Stimulated activated memory B cell treated with anti-CD40 and anti-IgM and Interleukin-4, amounts not matched to agents 10 μg/mL and 1 μg/mL and 100 μg/mL, for 72 hours (primary cell): ENCODE measurements at places on chromosomes 6 and 20.

- ATAC-seq: no peak
Observed at GRCh38 chr6:156879186-156879585, 102.0 kb downstream of the ARID1B start.

GRCh38 chr20:62980380-62980960 is 26.3 kb downstream of the BHLHE23 start:
- ATAC-seq: no peak

- ATAC-seq: no peak
Observed at GRCh38 chr20:35643045-35643444, 21.7 kb downstream of the CPNE1 start.

- ATAC-seq: peak; percentile 26
Observed at GRCh38 chr20:49935746-49936152, 448 bp upstream of the RNF114 start.

DNA sequence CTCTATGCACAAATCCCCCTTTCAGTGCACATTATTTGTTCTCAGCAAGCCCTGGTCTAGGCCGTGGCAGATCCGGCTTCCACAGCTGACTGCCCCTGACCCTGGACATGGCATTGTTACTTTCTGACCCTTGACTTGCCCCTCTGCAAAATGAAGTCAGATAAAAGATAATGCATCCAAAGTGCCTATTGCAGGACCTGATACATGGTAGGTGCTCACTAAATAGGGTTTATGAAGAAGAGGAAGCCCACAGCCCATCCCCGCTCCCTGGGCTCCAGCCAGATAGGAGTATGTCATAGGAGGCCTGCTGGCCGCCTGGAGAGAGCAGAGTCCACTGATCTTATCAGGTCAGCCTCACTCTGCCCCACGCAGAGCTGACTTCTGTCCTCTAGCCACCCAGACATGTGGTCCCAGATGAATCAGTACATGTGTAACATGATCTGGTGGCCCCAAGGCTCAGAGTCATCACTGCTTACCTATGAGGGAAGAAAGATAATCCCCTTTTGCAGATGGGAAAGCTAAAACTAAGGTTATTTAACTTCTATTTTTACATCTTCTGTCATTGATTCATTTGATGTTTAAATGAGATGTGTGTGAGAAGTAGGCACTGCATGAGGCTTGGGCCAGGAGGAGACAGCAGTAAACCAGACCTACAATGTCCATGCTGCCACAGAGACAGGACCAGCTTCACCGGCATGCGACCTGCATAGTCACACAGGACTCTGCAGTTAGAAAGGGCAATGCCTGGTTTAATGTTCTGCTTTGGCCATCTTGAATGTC is 20.4 kb downstream of the MAFB start:
- no peak for ATAC-seq

DNA sequence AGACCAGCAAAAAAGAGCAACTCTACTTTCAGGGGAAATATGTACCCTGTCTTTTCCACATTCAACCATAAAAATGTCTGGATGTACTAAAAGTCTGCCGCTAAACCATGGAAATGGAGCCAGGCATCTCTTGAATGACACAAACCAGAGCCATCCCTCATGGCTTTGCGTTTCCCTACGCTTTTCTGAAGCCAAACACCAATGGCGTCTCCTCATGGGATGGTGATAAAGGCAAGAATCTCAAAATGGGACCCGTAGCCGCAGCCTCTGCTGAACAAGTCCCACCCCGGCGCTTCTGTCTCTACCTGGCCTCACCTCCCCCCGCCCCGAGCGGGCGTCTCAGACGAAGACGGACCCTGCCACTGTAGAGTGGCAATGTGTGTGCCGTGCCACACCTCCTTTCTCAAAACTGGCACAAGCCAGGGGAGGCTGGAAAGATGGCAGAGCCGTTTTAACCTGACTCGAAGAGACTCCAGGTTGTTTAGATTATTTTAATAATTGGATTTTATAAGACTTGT is 80.3 kb upstream of the AFDN start:
- no peak for ATAC-seq

DNA sequence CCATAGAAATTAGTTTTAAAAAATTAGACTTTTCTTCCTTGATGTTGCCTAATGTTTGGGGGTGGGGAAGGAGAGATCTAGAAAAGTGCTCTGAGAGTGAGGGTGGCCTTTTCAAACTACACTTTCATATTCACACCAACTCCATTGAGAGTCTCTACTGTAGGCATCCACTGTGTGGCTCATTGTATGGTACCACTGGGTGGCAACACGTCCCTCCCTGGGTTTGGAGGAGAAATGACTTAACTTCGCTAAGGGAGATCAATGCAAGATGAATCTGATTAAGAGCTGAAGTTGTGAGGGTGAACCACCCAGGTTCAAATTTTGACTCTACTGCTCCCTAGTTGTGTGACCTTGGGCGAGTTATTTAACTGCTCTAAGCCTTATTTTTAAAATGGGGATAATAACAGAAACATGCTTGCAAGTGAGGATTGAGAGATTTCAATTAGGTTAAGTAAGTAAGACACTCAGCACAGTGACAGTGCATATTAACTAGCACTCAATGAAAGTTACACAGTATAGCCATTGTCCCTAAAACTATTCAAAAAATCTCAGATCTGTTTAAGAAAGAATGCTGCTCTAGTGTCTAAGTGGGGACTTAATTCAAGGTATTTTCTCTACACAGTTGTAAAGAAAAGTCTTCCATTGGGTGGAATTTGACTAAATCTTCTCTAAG is 193.5 kb upstream of the CNR1 start:
- ATAC-seq: no peak

- ATAC-seq: no peak
Observed at GRCh38 chr6:41157323-41157722, 3.2 kb upstream of the TREML1 start.

DNA sequence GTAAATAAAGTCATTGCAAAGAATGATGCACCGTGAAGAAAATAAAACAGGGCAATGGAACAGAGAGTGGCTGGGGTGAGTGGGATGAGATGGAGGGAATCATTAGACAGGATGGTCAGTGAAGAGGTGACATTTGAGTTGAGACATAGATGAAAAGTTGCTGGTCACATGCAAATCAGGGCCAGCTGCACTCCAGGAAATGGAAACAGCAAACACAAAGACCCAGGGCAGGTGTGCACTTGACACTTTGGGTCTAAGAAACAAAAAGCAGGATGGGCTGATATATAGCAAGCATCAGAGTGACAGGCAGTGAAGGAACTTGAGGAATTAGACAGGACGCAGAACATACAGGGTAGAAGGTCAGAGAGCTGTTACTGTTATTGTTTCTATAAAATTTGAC is 171.5 kb upstream of the RIPOR2 start:
- peak; percentile 57 for ATAC-seq

GRCh38 chr6:50185006-50185405 is 135.3 kb upstream of the DEFB112 start:
- ATAC-seq: no peak

- ATAC-seq: no peak
Observed at GRCh38 chr6:34930221-34930620, 41.2 kb downstream of the ANKS1A start.

GRCh38 chr6:100370265-100370664 is 94.5 kb downstream of the SIM1 start:
- ATAC-seq: no peak

DNA sequence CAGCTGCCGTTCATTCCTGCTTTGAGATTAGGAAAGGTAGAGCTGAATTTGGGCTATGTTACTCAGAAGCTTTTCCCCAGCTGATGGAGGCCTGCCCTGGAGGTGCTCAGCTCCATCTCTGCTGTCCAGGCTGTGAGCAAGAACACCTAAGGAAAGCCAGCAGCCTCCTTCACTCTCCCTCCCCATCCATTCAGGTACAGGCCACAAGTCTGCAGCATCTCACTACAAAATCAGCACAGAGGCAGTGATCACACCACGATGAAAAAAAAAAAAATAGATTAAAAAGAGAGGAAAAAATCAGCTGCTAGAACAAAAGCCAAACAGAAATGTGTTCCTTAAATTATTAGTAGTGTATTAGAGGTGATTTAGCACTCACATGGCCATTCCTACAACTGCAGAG is 515.0 kb downstream of the CDH26 start:
- ATAC-seq: no peak

DNA sequence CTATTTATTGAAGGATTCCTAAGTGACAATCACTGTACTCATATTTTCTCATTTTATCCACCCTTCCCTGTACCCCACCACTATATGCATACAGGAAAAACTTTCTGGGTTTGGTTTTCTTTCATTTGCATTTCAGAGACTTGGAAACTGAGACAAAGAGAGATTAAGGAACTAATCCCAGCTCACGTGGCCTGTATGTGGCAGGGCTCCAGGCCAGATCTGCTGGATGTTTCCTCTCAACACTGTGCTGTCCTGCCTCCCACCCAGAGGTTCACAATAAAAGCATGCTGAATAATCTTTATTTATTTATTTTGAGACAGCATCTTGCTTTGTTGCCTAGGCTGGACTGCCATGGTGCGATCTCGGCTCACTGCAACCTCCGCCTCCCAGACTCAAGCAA is 50.2 kb downstream of the CEP162 start:
- ATAC-seq: no peak

GRCh38 chr6:129920103-129920798 is 59.1 kb upstream of the TMEM244 start:
- ATAC-seq: no peak

GRCh38 chr6:111668410-111668809 is 62.7 kb upstream of the TRAF3IP2 start:
- no peak for ATAC-seq

GRCh38 chr20:45970646-45971424 is 1.2 kb downstream of the ZNF335 start:
- ATAC-seq: peak; percentile 9

DNA sequence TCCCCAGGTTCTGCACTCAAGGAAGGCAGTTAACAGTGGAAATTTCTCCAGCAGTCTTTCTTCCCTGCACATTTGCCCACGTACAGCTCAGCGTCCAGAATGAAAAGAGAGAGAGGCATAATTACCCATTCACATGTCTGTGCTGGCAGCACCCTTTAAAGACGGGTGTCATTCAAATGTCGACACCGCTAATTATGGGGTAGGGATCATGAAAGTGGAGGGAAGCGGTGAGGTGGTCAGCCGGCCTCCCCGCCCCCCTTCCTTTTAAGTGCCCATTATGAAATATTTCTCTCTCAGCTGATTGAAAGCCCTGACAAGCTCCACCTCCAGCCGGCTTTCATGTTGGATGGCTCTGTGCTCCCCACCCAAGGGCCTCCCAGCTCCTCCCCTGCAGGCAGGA is 246.1 kb downstream of the BMP7 start:
- ATAC-seq: no peak

DNA sequence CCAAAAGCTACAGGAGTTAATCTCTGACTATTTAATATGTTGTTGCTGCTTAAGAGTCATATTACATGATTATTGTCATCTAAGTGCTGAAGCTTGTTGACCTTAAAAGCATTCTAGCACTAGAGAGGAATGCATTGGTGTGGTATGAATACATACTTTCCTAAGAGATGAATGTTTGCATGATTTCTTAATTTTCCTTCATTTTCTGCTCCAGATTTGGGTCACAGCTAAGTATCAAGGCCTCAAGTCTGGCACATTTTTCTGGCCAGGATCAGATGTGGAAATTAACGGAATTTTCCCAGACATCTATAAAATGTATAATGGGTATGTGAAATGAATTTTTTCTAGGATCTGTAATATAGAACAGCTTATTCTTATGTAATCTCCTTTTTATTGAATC is 53.6 kb downstream of the ENPP1 start:
- ATAC-seq: no peak

- no peak for ATAC-seq
Observed at GRCh38 chr20:39968495-39968894, 720.5 kb downstream of the MAFB start.

DNA sequence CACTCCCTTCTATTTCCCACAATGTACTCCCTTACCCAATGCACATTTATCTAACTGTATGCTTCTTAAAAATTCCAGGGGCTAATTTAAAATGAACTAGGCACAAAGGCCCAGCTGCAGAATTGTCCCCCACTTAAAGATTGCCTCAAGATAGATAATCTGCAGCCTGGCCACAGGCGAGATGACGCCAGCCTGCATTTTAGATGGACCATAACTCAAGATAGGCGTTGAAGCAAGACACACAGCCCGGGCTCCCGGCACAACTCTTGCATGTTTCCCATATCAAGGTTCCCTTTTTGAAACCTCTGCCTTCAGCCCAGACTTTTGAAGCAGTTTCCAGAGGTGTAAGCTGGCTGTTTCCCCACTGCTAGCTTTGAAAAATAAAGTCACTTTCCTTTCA is 3.2 kb upstream of the REPS1 start:
- no peak for ATAC-seq

DNA sequence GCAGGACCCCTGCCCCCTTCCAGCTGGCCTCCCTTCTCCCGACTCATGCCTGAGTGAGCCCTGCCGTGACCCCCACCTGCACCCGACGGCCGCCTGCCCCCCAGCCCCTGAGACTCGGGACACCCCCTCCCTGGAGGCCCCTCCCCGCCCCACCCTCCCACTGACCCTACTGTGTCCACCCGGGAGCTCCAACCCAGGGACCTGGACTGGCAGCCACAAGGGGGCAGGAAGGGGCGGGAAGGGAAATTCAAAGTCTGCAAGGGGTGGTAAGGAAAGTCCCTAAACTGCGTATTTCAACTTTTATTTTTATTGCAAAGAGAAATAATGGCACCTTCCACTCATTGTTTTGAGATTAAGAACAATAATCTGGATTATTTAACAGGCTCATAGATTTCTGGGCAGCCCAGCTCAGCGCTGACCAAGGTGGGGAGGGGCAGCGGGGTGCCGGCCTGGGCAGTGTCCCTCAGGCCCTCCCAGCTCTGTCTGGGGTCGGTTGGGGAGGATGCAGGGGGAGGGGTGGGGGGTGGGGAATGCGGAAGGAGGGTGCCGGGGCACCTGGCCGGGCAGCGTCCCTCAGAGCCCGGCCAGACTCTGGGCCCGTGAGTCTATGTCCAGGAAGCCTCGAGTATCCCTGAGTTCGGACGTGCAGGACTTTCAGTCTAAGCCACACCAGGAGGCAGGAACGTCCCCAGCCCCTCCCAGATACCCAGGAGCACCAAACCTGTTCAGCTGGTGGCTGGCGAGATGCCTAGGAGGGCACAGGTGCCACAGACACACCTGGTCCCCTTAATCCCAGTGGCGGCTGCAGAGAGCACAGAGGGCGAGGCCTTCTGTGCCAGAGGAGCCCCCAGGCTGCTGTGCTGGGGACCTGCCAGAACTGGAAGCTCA is 1.3 kb upstream of the PTK6 start:
- no peak for ATAC-seq

GRCh38 chr6:41373919-41374617 is 38.7 kb downstream of the NCR2 start:
- ATAC-seq: no peak

DNA sequence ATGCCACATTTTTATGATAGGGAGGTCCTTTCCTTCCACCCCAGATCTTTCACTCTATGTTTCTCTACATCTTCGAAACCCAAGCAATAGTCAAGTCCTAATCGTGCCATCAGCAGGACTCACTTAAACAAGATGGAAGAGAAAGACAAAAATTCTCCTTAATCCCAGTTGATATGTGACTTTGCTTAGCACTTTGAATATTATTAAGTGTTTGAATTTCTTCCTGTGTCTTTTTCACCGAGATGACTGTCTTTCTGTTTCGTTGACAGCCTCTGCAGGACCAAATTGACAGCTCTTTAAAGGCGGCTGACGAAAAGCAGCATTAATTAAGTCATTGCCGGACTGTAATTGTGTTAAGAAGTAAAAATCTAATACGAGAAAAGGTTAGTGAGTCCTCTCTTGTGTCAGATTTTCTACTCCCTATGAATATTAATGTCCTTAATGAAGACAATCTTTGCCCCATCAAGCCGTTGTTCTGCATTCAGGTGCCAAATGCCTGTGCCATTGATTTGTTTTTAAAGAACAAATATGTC is 208.8 kb upstream of the TSHZ2 start:
- no peak for ATAC-seq

GRCh38 chr6:21996425-21997118 is 300.3 kb downstream of the PRL start:
- no peak for ATAC-seq

- no peak for ATAC-seq
Observed at GRCh38 chr20:6122111-6122872, 538 bp downstream of the FERMT1 start.
